ENCODE measurements at places on chromosomes 3 and 15. TPM values are rescaled to one million over a fixed set of nuclear protein-coding genes. Genes with fewer than 3 reads are reported as not detected.

The MORC1 gene
- total RNA-seq: not detected

The NRROS gene
- total RNA-seq: not detected

The CAND2 gene
- total RNA-seq: 10.7 TPM

The ISL2 gene
- total RNA-seq: not detected

All from placental epithelial cell (primary cell).